ENCODE measurements at places on chromosomes 12 and 14.

GRCh38 chr14:50263321-50263720 is 31.9 kb upstream of the SOS2 start:
- DNase-seq = no peak

DNA sequence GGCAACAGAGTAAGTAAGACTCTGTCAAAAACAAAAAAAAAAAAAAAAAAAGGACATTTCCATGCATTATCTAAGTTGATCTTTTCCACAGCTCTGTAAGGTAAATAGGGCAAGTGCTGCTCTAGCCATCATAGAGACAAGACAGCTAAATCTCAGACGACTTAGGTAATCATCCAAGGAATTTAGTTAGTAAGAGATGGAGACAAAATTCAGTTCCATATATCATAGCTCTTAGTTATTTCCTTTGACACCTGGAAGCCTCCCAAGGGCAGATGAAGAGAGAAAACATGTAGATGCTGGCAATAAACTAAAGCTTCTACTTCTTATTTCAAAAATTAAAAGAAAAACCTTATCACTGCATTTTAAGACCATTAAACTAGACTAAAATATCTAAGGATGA is 48.7 kb downstream of the ST8SIA1 start:
- DNase-seq = no peak

DNA sequence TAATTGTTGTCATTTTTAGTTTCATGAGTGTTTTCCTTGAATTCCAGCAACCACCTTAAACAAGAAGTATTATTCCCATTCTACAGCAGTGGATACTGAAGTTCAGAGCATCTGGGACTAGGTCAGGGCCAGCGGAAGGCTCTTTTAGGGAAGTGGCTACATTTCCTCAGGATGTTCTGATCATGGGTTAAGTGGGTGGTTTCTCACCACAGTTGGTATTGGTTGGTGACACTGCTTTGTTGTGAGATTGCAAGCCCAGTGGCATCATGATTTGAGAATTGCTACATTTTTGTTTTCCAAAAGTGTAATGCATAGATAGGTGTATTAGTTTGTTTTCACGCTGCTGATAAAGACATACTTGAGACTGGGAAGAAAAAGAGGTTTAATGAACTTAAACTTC is 47.1 kb downstream of the SYNE2 start:
- DNase-seq = no peak

- no peak for DNase-seq
These were observed 8.7 kb downstream of the RFC5 start for GRCh38 chr12:118025168-118025567.

- DNase-seq = peak; percentile 16
These were observed 29.8 kb downstream of the CFL2 start for GRCh38 chr14:34684578-34684977.

DNA sequence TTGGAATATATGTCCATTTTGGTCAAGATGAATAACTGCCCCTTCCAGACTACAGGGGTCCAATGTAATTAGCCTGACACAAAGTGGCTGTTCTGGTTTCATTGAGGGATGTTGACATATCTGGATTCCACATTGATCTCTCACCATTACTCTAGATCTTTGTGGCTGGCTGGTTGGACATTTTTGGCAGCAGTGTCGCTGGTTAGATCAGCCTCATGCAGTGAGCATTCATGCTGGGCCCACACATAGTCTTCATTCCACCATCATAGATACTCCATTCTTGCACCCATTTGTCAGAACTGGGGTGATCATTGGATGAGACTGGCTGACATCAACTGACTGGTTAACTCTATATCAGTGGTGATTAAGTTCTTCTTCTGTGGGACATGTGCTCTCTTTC is 74.4 kb downstream of the MGST1 start:
- DNase-seq = peak; percentile 21

GRCh38 chr14:94600148-94600545 is 12.0 kb upstream of the SERPINA3 start:
- no peak for DNase-seq

- peak; percentile 98 for DNase-seq
These were observed 17.0 kb downstream of the ANO6 start for GRCh38 chr12:45232756-45233372.

DNA sequence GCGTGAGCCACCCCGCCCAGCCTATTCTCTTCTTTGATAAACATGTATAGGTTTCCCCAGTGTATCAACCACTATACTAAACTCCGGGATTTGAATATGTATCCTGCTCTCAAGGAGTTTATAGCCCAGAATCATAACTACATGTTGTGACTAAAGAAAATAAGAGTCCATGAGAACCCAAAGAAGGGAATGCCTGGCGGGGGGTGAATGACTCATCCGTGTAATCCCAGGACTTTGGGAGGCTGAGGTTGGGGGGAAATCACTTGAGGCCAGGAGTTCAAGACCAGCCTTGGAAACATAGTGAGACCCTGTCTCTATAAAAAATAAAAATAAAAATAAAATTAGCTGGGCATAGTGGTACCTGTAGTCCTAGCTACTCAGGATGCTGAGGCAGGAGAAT is 57.2 kb downstream of the SIX6 start:
- DNase-seq = peak; percentile 30

GRCh38 chr12:54562750-54563356 is 13.5 kb downstream of the PDE1B start:
- DNase-seq = no peak

GRCh38 chr14:54669721-54670561 is 103.0 kb downstream of the SAMD4A start:
- DNase-seq = peak; percentile 89

DNA sequence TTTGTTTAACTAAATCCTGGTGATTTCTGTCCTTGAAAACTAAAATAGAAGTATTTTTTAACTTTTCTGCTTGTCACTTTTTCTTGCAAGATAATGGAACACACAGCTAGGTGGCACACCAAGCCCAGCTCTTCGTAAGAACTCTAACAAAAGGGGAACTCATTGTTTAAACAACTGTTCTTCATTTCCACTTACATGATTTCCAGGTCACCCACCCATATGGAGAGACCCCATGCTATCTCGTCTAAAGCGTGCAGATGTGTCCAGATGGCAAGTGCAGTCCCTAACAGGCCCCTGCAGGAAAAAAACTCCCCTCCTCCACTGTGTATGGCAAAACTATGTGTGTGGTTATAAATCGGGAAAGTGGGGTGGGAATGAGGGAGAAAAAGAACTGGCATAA is 43.3 kb upstream of the NT5DC3 start:
- DNase-seq = peak; percentile 65

DNA sequence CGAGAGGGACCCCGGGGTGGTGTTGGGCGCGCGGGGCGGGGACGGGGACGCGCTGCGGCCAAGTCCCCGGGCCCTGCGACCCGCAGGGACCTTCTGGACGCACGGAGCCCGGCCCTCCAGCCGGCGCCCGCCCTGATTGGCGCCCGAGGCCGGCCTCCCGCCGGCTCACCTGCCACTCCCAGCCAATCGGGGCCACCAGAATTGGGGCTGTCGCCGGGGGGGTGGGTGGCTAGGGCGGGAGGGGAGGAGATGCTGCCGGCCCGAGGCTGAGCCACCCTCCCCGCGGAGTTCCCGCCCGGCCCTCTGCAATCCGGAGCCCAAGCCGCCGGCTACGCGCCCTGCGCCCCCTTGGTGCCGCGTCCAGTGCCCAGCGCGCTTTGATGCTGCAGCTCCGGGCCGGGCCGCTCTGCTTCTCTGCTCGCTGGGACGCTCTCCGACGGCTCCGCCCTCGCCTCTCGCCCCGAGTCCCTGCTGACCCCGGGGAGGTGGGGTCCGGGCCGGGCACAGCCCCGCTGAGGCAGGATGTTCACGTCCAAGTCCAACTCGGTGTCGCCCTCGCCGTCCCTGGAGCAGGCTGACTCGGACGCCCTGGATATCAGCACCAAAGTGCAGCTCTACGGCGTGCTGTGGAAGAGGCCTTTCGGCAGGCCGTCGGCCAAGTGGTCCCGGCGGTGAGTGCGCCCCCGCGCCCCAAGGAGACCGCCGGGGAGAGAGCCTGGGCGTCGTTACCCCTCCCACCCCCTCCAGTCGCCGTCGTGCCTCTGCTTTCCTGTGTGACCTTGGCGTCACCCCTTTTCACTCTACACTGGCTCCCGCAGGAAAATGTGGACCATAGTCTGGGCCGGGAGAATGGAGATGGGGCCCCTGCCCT is at the start of gene PLEKHD1:
Gene PLEKHD1 (plus strand): TSS at position 285 of the 871 bp plus-strand sequence. CDS start 238 bp downstream, at position 523.
- no peak for DNase-seq

DNA sequence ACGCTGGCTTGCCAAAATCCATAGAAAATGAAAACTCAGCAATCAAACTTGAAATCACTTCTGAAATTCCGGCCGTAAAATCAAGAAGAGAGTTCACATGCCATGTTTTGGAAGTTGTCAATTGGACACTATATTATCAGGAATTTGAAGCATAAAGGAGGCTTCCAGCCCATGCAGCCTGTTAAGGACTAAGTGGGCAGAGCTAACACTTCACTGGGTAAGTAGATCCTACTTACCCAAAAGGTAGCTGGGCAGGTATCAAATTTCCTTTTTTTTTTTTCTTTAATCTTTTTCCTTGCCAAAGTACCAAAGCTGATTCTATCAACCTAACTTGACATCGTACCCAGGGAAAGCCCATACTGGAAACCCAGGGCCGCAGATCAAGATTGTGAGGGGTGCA is 71.5 kb upstream of the ARHGAP5 start:
- no peak for DNase-seq

DNA sequence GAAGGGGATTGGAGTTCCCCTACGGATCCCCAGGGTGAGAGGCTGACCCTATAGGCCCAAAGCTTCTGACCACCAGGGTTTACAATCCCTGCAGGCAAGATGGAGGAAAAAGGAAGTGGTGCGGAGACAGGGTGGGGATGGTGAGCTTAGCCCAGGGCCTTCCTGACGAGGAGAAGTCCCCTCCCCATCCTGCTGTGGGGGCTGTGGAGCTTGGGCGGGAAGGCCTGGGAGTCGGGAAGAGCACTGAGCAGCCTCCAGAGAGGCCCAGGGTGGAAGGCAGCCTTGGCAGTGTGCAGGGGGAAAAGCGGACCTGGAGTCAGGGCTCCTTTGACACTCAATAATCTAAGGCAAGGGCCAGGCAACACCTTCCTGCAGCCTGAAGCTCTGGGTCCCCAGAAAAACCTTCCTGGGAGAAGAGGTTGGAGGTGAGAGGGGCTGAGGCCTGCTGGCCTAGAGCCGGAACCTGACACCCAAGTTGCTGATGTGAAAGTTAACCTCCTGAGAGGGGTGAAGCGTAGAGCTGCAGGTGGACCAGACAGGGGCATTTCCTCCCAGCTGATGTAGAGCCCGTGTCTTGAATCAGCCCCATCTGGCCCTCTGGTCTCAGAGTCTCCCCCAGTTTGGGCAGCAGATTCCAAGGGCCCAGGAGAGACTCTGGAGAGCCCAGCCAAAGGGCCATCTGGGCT is 6.0 kb downstream of the HDAC7 start:
- DNase-seq = peak; percentile 60

DNA sequence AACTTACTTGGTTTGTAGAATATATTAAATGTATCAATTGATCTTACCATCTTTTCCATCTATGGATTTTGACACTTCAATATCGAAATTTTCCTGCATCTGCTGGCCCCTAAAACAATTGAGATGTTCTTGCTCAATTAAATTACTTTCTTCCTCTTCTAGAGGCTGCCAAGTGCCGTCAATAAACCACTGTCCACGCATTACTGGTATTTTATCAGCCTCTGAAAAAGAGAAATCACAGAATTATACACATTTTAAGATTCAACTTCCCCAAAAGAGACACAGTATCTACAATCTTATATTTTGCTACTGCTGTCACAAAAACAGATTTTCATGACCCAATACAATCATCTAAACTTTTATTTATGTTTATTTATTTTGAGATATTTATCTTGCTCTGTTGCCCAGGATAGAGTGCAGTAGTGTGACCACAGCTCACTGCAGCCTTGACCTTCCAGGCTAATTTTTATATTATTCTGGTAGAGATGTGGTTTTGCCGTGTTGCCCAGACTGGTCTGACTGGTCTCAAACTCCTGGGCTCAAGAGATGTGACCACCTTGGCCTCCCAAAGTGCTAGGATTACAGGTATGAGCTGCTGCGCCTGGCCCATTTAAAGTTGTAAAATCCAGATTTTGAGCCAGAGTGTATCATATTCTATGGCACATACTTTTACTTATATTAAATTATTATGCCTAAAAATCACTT is 49.3 kb downstream of the DDHD1 start:
- DNase-seq = no peak

DNA sequence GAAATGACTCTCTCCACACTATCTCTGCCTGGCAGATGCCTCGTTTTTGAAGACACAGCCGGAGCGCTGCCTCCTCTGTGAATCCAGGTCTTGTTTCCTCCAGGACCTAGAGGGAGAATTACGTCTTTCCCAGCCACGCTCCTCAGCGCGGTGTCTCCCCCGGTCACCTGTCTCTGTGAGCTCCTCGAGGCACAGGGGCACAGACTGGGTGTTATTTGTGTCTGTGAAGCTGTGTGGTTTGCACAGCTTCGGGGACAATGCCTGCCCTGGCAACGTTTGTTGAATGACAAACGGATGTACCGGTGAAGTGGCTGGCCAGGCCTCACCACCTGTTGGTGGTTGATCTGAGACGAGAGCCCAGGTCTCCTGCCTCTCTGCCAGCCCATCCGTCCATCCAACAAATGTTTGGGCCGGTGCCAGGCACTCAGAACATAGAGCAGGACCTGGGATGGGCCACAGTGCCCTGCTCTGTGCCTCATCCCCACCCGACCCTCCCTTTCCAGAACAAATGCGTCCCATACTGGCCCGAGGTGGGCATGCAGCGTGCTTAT is 6.1 kb downstream of the PTPN6 start:
- no peak for DNase-seq

DNA sequence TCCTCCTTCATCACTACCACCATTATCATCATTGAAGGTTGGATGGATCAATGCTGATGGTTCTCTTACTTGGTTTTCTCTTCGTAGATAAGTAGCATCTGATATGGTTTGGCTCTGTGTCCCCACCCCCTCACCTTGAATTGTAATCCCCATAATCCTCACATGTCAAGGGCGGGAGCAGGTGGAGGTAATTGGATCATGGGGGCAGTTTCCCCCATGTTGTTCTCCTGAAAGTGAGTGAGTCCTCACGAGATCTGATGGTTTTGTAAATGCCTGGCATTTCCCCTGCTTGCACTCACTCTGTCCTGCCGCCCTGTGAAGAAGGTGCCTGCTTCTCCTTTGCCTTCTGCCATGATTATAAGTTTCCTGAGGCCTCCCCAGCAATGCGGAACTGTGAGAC is 172.4 kb upstream of the PWP1 start:
- DNase-seq = no peak

DNA sequence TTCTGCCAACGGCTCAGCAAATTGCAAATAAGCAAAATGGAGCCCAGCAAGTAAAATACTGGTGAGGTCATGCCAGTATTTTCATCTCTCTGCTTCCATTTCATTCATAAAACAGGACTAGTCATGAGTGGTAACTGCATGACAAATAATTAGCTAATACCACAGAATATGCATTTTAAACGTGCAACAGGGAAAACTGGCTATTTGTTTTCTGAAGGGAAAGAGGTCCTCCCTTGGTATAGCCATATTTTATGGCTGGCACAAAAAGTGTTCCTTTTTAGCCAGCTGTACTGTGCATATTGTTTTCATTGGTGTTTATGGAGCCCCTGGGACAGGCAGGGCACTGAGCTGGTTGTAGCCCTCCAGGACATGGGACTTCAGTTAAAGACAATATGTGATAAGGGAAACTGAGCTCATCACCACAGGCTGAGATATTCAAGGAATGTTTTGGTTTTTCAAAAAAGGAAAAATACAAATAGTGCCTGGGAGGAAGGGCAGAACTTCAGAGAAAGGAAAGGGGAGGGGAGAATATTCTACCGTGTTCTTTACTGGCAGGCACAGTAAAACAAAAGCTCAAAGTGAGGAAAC is 26.1 kb upstream of the FOXN3 start:
- DNase-seq = peak; percentile 69

Data from EH (cell line).